CD4-positive, alpha-beta T cell treated with Interleukin-1 beta for 1 hour (primary cell): ENCODE measurements at places on chromosomes 3 and 15.

DNA sequence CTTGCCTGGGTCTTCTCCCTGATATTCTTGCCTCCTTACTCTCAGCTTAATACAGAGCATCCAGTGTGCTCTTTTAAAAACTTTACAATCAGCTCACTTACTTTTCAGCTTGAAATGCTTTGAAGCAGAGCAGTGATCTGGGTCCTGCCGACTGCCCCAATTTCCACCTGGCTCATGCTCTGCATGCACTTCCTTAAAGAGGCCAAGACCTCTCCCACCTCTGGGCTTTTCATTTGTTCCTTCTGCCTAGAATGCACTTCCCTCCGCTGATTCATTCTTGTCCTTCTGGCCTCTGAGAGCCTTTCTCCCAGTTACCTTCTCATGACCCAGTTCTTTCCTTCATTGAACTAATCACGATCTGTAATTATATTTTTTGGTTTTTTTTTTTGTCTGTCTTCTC is 1.9 kb upstream of the CCNDBP1 start:
- no peak for DNase-seq

DNA sequence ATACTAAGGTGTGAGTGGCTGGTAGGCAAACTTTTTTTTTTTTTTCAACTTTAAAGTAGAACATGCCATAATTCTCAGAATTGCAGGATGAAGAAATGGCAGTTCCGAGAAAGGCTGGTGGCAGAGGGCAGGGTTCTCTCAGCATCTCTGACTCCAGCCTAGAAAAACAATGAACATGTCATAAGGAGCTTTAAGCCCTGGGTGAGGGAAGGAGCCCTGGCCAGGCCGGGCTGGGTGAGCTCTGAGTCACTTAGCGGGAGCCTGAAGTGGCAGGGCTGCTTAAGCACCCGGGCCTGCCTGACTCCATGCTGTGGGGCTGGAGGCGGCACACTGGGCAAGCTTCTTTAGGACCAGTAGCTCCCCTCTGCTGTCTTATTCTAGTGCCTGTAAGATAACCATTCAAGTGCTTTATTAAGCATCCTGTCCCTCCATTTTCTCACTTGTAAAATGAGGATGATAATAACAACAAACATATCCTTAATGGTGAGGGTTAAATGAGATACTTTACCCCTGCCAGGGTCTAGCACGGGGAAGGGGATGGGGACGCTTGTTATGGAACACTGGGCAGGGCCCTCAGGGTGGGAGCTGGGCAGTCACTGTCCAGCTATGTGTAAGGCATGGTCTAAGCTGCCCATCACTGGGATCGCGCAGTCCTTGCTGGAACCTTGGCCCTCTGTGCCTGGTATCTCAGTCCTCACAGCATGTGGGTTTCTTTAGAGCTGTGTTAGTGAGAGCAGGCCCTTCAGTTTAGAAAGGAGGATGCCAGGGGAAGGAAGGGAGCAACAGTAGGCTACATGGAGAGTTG is 18.4 kb downstream of the SMAD6 start:
- DNase-seq = no peak

DNA sequence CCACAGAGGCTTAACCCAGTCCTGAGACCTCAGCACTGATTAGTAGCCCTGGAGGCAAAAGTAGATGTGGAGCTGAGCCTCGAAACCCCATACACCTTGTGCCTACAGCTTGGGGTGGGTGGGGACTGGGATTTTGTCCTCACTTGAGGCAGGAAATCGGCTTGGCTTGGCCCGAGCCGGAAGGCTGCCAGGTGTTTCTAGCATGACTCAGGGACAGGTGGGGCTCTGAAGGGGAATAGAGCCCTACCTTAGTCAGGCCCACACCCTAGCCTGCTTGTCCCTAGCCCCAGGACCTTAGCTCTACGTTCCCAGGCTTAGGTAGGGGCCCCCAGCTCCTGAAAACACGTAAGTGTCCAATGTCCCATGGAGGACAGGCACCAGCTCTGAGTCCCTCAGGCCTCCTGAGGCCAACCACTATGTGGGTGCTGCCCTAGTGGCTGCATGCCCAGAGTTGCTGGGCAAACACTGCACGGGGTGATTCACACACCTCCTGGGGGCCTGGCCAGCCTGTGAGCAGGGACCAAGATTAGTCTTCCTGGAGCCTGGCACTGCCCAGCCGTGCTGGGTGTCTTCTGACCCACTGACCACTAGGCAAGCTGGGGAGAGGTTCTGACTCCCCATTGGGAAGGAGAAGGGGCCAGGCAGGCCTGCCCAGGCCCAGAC is 3.1 kb downstream of the MST1R start:
- DNase-seq = no peak

DNA sequence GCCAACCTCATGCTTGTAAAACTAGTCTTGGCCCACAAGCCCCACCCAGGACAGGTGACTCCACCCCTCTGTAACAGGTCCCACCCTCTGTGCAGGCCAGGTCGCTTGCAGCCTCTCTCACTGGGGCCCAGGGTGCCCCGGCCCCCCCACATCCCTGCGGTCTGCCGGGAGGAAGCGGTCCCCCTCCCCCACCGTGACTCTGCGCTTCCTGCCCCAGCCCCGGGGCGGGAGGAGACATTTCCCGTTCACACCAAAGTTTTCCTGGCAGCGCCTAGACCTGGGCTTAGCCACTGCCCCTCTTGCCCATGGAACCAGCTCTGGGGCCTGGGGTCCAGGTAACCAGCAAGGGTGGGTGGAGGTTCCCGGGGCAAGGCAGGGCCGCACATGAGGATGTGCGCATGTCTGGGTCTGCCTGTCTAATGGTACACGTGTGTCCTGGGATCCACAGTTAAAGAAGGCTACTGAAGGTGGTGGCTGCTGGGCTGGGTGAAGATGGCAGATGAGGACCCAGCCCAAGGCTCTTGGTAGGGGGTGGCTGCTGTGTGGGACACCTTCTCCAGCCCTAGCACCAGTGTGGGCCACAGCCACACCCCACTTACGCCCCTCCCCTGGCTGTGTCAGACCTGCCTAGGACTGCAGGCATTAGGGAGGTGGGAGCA is 8.4 kb downstream of the NBEAL2 start:
- DNase-seq = peak; percentile 90

- DNase-seq = no peak
Observed at GRCh38 chr3:14785207-14786155, 33.3 kb upstream of the FGD5 start.

DNA sequence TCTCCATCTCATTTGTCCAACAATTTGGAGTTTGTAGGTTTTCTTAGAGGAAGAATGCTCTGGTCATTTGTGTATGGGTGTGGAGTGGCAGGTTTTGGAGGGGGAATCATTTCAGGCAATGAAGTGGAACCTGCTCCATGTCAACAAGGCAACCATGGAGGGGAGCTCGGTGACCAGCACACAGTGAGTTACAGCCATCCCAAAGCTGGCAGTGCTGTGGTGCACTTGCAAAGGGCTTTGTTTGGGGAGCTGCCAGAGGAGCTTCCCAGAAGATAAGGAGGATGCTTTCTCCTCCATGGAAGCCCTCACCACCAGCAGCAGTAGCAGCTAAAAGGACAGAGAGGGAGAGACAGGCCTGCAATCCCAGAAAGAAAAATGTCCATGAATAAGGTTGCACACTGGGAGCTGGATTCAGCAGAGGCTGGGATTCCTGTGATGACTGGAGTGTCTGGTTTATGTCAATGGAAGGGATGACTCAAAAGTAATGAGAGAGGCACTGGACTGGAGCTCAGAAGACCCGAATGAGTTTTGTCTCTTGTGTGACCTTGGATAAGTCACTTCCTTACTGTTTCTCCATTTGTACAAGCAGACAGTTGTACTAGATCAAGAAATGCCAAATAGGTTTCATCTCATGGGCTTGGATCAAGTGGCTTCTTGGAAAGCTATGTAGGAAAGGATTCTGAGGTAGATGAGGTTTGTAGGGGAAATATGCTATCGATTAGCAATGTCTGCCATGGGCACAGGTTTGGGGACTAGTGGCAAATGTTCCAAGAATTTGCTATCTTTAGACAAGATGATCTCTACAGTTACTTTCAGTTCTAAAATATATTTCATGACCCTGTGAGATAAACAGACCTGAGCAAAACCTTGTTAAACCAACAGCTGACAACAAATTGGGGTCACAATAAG is 27.2 kb upstream of the UBE2Q2 start:
- no peak for DNase-seq

DNA sequence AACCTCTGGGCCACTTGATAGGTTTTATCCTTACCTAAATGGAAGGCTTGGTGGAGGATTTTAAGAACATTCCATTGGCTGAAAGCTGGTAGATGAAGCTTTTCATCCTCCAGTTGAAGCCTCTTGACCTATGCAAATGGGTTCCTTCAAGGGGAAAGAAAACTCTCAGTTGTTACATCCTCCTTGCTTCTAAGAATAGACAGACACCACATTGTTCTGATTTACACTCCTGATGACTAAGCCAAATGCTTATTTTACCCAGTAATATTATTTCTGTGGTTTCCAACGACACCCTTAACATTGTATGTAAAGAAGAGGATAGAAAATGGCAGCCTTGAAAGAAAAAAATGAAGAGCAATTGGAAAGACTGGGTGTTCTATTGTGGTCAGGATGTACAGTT is 480.5 kb downstream of the OTOL1 start:
- no peak for DNase-seq

GRCh38 chr3:13272831-13273603 is 147.1 kb downstream of the NUP210 start:
- no peak for DNase-seq

- no peak for DNase-seq
Observed at GRCh38 chr3:36795622-36796021, 31.3 kb upstream of the DCLK3 start.

DNA sequence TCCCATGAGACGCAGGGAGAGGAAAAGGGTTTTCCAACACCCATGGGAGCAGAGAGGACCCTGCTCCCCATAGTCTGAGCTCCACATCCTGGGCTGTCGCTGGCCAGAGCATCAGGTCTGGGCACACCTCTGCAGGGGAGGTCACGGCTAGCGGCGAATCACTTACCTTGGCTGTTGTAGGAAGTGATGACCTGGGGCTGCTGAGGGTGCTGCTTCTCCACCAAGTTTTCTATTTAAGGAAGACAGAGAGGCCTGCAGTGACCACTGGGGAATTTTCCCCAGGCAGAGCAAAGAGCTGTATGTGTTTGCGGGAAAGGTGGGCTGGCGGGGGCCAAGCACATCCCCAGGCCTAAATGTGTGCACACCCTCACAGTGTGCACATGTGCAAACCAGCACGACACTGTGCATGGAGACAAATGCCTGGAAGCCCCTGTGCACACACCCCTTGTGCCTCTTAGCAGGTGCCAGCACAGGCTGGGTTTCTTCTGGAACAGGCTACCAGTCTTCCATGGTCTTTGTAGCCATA is 7.6 kb downstream of the KY start:
- no peak for DNase-seq

DNA sequence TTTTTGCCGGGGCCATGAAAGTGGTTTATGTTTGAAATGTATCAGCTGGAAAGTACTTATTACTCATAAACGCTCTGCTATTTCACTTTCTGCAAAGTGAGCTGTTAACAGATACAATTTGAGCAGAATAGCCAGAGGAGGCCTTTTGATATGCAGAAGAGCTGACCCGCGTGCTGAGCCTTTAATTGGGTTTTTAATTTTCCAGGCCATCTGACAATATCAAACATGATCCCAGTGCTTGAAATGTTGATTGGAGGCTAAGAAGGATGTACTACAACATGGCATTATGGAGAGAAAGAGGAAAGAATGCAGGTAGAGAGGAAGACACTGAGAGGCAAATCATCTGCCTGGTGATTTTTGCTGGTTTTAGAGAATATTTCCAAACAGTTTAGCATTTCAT is 261.3 kb upstream of the MEIS2 start:
- DNase-seq = no peak

DNA sequence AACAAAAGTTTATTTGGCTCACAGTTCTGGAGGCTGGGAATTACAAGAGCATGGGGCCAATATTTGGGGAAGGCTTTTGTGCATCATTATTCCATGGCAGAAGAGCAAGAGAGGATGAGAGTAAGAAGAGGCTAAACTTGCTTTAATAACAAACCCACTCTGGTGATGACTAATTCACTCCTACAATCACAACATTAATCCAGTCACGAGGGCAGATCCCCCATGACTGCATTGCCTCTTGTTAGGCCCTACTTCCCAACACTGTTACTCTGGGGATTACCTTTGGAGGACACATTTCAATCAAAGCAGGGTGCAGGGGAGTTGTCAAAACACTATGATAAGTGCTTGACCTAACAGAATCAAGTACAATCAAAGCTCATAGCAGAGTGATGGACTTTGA is 181.7 kb downstream of the BBX start:
- no peak for DNase-seq

DNA sequence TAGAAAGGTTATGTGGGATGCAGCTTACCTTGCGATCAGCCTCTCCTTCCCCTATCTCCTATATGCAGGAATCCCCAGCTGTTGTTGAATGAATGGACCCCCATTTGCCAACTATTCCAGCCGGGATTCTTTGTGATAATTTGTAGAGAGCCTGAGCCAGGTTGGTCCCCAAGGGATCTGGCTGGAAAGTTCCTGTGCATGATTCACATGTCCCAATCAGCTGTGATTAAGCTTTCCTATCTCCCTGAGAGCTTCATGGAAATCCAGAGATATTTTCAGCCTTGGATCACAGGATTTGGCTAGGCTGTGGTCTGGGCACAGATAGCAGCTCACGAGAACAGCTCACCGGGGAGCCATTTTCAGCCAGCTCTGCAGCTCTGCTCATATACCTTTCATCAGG is 76.7 kb downstream of the ARNT2 start:
- no peak for DNase-seq

DNA sequence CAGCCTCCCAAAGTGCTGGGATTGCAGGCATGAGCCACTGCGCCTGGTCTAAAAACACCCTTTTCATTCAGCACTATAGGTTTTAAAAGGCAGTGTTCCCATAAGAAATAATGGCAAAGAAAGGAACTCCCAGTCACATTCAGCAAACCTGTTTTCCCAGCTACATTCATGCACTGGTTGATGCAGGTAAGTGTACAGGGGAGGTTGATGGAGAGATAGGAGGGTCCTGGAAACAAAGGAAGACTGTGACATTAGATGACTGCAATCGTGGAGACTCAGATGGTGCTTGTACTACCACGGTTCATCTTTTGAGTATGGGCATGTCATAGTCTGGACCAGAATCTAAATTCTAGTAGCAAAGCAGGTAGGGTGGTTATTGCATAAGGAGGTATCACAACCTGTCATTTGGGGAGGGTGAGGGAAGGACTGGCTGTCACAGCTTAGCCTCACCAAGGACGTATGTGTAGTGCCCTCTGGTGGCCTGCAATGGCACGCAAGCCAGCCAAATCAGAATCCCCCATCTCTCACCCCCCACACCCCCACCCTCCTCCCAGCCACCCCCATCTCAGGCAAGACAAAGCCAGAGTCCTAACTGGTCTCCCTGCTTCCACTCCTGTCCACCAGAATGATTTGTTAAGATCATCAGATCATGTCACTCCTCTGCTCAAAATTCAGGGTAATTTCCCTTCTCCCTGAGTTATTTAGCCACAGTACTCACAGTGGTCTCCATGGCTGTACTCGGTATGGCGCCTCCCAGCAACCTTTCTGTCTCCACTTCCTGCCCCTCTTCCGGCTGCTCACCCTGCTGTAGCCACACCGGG is 28.8 kb upstream of the UBL7 start:
- DNase-seq = peak; percentile 77

- no peak for DNase-seq
Observed at GRCh38 chr3:152037953-152038352, 164.5 kb downstream of the SUCNR1 start.
